Stomach (tissue), 19 donors: ENCODE measurements at places on chromosomes 12 and 14. TPM values are rescaled to one million over a fixed set of nuclear protein-coding genes. Genes with fewer than 3 reads are reported as not detected.
A peak's percentile ranks its signal among the peaks of the same experiment; 100 is the strongest.

Gene GALNT16
- 1.6 TPM for total RNA-seq

DNA sequence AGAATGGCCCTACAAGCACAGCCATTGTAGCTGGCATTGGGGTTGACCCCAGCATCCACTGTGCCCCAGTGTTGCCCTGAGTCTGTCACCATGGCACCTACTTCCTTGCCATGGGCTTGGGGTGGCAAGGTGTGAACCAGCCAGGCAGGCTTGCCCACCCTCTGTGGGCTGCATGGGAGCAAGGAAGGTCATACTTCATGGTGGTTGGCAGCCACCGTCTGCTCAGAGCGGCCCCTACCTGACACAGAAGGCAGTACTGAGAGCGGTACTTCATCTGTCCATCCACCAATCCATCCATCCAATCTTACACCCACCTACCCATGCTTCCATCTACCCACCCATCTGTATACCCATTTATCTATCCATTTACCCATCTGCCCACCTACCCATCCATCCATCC, 160.1 kb downstream of the KIF26A start:
- H3K36me3 ChIP-seq = no peaks in the 10 kb centered on the region
- no peak overlapping the region for H3K4me3 ChIP-seq
- no peaks in the 10 kb centered on the region for H3K27me3 ChIP-seq
- no peaks in the 10 kb centered on the region for H3K4me1 ChIP-seq
- no peak overlapping the region for H3K27ac ChIP-seq

DNA sequence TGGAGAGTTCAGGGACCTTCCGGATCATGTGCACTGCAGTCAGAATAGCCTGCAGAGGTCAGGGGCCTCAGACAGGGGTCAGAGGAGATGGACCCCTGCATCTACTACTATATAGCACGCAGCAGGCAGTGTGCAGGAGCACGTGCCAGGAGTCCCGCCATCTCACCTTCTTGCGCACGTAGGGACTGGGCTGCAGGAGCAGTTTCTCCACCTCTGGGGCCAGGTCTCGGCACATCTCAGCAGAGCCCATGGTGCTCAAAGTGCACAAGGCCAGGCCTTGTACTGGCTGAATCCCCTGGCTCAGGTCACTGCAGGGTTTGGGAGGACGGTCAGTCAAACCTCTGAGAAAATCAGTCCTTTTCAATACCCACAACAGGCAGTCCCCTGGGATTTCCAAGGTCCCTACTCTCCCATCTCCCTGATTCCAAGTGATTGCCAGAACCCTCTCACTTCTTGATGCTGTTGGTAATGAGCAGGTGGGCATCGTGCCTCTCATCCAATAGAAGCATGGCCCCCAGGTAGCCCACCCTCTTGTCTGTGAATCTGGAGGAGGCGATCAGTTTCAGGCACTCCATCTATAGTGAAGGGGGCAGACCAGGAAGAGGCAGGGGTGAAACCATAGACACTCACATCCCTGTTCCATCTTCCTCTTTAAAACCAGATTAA, 1.3 kb downstream of the AP1G2 start:
- peak overlapping the region; percentile 79 for H3K27ac ChIP-seq
- no peaks in the 10 kb centered on the region for H3K27me3 ChIP-seq
- peaks cover 47% of the 10 kb centered on the region for H3K36me3 ChIP-seq
- no peak overlapping the region for H3K4me3 ChIP-seq
- peaks cover 18% of the 10 kb centered on the region for H3K4me1 ChIP-seq

DNA sequence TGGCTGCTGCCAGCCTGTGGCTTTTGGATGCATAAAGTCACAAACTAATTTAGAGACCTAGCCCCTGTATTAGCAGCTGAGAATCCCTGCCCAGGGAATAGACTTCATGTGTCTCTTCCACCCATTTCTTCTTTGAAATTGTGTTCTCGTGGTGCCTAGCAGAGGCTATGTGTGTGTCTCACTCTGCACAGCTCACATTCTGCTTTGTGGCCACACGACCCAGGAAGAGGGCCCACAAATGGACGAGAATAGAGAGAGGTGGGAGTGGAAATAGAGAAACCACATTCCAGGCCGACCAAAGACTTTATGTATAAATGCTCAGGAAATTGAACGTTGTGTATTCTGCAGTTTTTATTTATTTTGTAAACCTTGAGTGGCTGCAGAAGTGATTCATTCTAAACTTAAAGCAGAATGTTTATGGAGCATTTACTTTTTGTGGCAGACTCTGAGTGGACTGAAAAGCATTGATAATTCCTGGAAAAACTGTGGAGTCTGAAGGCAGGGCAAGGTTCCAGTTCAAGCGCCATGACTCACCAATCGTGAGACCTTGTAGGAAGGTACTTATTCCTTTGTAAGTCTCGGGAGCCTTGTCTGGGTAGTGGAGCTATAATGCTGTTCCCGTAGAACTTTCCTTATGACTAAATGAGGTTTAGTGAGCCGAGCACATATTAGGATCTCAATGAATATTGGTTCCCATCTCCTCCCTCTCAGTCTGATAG, 9.1 kb downstream of the B4GALNT3 start:
- H3K4me3 ChIP-seq = no peak overlapping the region
- H3K36me3 ChIP-seq = no peaks in the 10 kb centered on the region
- peaks cover 4% of the 10 kb centered on the region for H3K27me3 ChIP-seq
- peaks cover 38% of the 10 kb centered on the region for H3K4me1 ChIP-seq
- H3K27ac ChIP-seq = peak overlapping the region; percentile 29

- H3K27me3 ChIP-seq = no peaks in the 10 kb centered on the region
- H3K27ac ChIP-seq = no peak overlapping the region
- no peak for DNase-seq
- no peaks in the 10 kb centered on the region for H3K36me3 ChIP-seq
These were observed 183.7 kb downstream of the VRK1 start for GRCh38 chr14:96980835-96981234.

DNA sequence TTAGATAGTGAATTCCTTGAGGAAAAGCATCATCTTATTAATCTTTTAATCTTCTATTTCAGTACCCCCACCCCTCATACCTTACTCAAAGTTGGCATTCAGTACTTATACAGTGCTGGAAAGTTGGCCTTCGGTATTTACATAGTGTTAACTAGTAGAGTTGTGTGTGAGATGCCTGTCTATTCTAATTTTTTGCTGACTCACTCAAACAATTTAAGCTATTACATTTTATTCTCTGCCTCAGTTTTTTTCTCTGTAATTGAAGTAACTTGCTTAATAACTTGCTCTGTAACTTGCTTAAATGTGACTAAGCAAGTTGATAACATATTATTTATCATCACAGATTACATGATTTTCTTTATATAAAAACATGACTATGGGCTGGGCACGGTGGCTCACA, 20.3 kb downstream of the DNAL1 start:
- H3K4me1 ChIP-seq = no peaks in the 10 kb centered on the region
- no peak overlapping the region for H3K4me3 ChIP-seq
- H3K27ac ChIP-seq = no peak overlapping the region

DNA sequence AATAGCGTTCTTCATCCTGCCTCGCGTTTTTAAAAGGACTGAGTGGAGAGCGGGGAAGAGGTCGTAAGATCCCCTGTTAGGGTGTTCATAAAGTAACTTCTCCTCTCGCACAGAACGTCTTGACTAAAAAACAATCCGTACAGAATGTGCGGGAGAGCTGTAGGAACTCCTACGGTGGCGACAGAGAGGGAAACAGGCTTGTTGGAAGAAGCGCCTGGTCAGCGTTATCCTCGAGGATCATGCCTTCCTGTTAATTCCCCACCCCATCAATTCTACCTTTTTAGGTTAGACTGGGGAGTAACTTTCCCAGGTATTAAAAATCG, 399 bp upstream of the WASHC4 start:
- peaks cover 18% of the 10 kb centered on the region for H3K4me1 ChIP-seq
- peak overlapping the region; percentile 85 for H3K4me3 ChIP-seq
- no peaks in the 10 kb centered on the region for H3K36me3 ChIP-seq
- no peaks in the 10 kb centered on the region for H3K27me3 ChIP-seq

Gene KLHL33
- total RNA-seq = under 0.01 TPM

Gene NOXRED1
- total RNA-seq = 0.18 TPM

- H3K27ac ChIP-seq = no peak overlapping the region
- no peaks in the 10 kb centered on the region for H3K36me3 ChIP-seq
- no peaks in the 10 kb centered on the region for H3K27me3 ChIP-seq
- H3K4me3 ChIP-seq = no peak overlapping the region
These were observed 22.3 kb downstream of the MSRB3 start for GRCh38 chr12:65300679-65301349.

DNA sequence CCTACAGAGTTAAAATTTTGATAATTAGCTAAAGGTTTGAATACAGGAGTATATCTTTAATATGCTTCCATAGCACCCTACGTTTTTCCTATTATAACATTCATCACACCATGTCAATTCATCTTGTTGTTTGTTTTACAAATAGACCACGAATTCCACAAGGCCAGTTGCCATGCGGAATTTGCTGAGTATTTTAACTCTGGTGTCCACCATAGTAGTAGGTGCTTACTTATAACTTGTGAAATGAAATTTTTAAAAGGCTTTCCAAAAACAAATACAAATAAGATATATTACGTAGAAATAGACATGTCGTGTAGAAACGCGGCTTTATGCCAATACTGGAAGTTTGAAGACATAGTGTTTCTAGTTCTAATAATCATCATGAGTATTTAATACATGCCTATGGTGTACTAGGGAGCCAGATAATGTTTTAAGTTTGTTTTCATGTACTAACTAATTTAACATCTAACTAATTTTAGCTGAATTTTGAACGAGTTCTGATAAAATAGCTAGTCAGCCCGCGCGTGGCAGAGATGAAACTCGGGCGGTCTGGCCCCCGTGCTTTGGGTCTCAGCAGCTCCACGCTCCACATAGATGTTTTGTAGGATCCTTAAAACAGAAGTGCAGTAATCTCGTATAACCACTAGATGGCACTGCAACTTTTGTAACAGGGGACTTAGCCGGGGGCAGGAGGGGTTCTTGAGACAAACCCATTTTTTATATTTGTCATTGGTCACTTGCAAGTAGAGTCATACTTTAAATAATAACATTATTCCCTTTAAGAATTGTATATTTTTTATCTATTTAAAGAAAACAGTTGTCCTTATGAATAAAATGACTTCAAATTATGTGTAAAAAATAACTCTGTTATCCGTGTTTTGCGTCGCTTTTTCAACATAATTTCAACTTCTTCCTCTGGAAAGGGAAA, 10.2 kb downstream of the CD69 start:
- no peaks in the 10 kb centered on the region for H3K4me1 ChIP-seq
- no peaks in the 10 kb centered on the region for H3K27me3 ChIP-seq
- H3K36me3 ChIP-seq = no peaks in the 10 kb centered on the region
- H3K4me3 ChIP-seq = no peak overlapping the region

Gene KCNK10
- total RNA-seq = not detected

GRCh38 chr14:93538413-93538812, 107.7 kb downstream of the UNC79 start:
- no peak for DNase-seq
- no peak overlapping the region for H3K27ac ChIP-seq
- H3K36me3 ChIP-seq = no peaks in the 10 kb centered on the region
- H3K4me1 ChIP-seq = no peaks in the 10 kb centered on the region
- peaks cover 4% of the 10 kb centered on the region for H3K27me3 ChIP-seq

GRCh38 chr12:31906557-31907301, 52.5 kb upstream of the RESF1 start:
- no peak overlapping the region for H3K27ac ChIP-seq
- no peaks in the 10 kb centered on the region for H3K27me3 ChIP-seq
- no peak for DNase-seq
- H3K4me3 ChIP-seq = no peak overlapping the region
- H3K36me3 ChIP-seq = no peaks in the 10 kb centered on the region
- no peaks in the 10 kb centered on the region for H3K4me1 ChIP-seq

GRCh38 chr12:63945777-63946176, 101.3 kb downstream of the SRGAP1 start:
- no peak overlapping the region for H3K27ac ChIP-seq
- no peaks in the 10 kb centered on the region for H3K27me3 ChIP-seq
- peaks cover 7% of the 10 kb centered on the region for H3K4me1 ChIP-seq

GRCh38 chr12:15797818-15798217, 8.6 kb upstream of the EPS8 start:
- H3K27me3 ChIP-seq = no peaks in the 10 kb centered on the region
- H3K4me1 ChIP-seq = no peaks in the 10 kb centered on the region
- no peaks in the 10 kb centered on the region for H3K36me3 ChIP-seq
- no peak overlapping the region for H3K27ac ChIP-seq
- no peak overlapping the region for H3K4me3 ChIP-seq
- DNase-seq = no peak

- no peak for DNase-seq
- H3K36me3 ChIP-seq = no peaks in the 10 kb centered on the region
- no peak overlapping the region for H3K4me3 ChIP-seq
These were observed 71.5 kb downstream of the BRMS1L start for GRCh38 chr14:35897616-35898111.

GRCh38 chr12:104669851-104670337, 213.1 kb downstream of the CHST11 start:
- no peaks in the 10 kb centered on the region for H3K27me3 ChIP-seq
- DNase-seq = peak; percentile 80
- no peak overlapping the region for H3K4me3 ChIP-seq
- H3K27ac ChIP-seq = peak overlapping the region; percentile 81
- H3K36me3 ChIP-seq = no peaks in the 10 kb centered on the region

DNA sequence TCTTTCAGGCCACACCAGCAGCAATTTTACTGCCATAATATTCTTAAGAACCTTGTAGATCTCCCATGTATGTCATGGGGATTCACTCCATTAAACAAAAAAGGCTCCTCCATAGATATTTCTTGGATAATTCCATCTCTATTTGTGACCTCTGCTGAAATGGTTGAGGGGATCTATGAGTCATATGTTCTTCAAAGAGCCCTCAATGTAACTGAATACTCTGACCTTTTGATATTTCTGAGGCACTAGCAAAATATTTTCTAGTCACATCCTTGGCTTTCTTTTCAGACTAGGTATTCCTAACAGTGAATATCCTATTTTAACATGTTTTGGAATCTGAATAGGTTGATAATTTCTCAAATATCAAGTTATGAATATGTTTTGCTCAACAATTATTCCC, 6.6 kb downstream of the NELL2 start:
- no peaks in the 10 kb centered on the region for H3K36me3 ChIP-seq
- peaks cover under 1% of the 10 kb centered on the region for H3K4me1 ChIP-seq
- no peak for DNase-seq
- H3K4me3 ChIP-seq = no peak overlapping the region
- H3K27me3 ChIP-seq = no peaks in the 10 kb centered on the region

Gene TMEM120B
- 4.3 TPM for total RNA-seq

DNA sequence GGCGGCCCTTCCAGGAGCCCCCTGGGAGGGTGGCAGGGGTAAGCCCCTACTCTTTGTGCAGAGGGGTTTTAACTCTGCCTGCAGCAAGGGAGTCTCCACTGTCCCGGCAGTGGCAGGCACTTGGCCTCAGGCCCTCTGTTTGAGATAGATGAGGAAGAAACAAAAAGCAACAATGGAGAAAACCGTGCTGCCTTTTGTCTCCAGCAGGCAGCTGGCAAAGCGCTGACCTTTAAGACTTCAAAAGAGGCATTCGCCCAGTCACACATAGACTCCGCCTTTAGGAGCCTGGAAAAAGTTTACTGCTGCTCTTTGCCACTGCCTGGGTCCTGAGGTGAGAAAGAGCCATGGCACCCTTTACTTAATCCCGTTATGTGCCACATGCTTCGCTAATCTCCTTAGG, 158.2 kb upstream of the NTF3 start:
- peak; percentile 38 for DNase-seq
- H3K27ac ChIP-seq = no peak overlapping the region
- no peaks in the 10 kb centered on the region for H3K36me3 ChIP-seq
- no peaks in the 10 kb centered on the region for H3K4me1 ChIP-seq
- H3K4me3 ChIP-seq = no peak overlapping the region

Gene RASSF8
- 4.6 TPM for total RNA-seq

GRCh38 chr14:86613126-86613525, 1083.2 kb downstream of the FLRT2 start:
- no peaks in the 10 kb centered on the region for H3K4me1 ChIP-seq
- H3K36me3 ChIP-seq = no peaks in the 10 kb centered on the region
- no peaks in the 10 kb centered on the region for H3K27me3 ChIP-seq
- H3K4me3 ChIP-seq = no peak overlapping the region
- DNase-seq = no peak
